H54 (cell line): ENCODE measurements at places on chromosomes 13 and 19.

DNA sequence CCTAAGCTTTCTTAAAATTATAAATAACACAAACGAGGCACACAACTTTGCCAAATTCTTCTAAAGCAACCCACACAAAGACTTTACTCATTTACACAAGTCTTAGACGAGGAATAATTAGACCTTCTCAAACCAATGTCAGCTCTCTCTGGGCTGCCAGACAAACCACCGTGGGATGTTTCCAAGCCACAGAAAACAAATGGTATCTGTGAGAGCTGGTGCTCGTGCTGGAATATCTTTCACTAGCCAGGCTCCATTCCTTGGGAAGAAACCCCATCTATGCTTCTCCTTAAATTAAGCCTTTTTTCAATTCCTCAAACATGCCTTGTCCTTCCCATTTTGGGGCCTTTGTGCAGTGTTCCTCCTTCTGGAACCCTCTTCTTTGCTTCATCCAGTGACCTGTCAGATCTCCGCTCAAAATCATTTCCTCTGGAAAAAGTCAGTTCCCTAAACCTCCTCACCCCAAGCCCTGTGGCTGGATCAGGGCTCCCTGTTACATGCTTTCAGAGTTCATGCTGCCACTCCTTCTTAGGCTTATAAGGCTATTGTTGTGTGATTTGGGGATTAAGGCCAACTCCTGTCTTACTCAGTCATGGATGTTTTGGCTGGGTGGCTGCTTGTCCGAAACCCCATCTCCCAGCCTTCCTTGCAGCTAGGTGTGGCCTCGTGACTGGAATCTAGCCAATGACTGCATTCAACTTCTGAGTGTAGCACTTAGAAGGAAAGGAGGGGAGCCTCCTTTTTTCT, 64.2 kb upstream of the GTF2F2 start:
- no peak for DNase-seq

GRCh38 chr13:30991184-30991583, 58.7 kb downstream of the TEX26 start:
- DNase-seq: no peak

DNA sequence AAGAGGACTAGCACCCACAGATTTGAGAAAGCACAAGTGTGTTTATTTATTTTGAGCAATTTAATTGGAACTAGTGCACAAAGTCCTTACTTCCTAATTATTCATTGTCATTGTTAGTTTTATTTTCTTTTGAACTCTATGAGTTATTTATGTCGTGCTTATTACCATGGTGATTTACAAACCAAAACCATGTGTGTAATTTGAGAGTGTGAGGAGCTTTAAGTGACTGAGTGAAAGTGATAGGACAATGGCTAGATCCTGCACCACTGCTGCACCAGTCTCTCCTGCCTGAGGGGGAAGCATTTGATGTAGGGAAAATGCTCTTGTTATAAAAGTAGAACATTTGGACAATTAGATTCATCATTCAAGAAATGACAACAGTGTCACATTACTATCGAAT, 172.3 kb upstream of the KLF12 start:
- DNase-seq: no peak

DNA sequence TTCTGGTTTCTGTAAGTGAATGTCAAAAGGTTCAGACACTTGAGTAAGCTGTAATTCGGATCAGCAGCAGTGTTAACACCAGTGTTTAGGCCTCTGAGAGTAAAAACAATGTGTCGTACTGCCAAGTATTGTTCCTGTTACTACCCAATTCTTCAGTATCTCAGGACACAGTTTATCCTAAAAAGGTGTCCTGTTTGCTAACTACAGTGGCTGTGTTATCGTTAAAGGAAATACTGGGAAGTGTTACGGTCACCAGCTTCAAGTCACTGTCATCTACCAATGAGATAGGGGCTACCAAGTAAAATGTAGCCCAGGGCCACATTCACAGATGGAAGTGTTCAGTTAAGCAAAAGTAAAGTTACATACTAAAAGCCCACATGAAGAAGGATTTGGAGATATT, 2.3 kb upstream of the UPF3A start:
- DNase-seq: no peak

DNA sequence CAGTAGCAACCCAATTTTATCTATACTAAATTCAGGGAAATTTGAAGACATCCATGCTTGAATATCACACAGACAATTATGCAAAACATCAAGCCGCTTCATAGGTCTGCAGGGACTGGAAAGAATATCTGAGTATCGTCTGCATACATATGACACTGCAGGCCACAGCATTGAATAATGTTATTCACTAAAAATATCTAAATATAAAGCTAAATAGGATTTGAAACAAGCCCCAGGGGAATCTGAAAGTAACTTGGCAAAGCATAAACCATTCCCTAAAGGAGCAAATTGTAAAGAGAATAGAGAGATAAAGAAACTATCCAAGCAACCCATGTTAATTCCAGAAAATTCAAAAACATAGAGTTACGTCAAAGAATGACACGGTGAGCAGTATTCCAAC, 1251.0 kb downstream of the PCDH17 start:
- DNase-seq: no peak

DNA sequence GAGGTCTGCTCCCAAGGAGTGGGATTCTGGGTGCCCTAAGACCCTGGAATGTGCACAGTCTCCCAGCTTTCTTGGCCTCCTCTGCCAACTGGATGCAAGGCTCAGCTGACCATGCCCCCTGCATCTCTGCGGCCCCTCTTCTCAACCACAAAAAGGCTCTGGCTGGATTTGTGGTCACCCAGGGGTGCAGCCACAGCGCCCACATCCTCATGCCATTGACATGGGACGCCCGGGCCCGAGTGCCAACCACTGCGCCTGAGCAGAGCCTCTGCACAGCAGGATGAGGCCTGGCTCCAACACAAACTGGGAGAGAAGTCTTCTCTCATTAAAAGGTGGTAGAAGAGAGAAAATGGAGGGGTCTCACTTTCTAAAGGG, 103.5 kb downstream of the FOXO1 start:
- no peak for DNase-seq

- no peak for DNase-seq
These were observed 604 bp downstream of the THSD1 start for GRCh38 chr13:52405369-52405766.

GRCh38 chr19:39193803-39194202, 3.0 kb upstream of the NCCRP1 start:
- DNase-seq: peak; percentile 49

- DNase-seq: no peak
These were observed 184.0 kb upstream of the RFC3 start for GRCh38 chr13:33633701-33634545.

DNA sequence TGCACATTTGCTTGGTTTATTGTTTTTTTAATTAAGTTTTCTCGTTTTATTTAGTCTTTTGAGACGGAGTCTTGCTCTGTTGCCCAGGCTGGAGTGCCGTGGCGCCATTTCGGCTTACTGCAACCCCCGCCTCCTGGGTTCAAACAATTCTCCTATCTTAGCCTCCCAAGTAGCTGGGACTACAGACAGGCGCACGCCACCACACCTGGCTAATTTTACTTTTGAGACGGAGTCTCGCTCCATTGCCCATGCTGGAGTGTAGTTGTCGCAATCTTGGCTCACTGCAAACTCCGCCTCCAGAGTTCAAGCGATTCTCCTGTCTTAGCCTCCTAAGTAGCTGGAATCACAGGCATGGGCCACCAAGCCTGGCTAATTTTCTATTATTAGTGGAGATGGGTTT, 1.3 kb downstream of the RPS9 start:
- no peak for DNase-seq

- DNase-seq: no peak
These were observed 1439.4 kb downstream of the UQCRFS1 start for GRCh38 chr19:27773318-27774094.

GRCh38 chr19:33216198-33216830, 9.3 kb downstream of the SLC7A10 start:
- DNase-seq: no peak

DNA sequence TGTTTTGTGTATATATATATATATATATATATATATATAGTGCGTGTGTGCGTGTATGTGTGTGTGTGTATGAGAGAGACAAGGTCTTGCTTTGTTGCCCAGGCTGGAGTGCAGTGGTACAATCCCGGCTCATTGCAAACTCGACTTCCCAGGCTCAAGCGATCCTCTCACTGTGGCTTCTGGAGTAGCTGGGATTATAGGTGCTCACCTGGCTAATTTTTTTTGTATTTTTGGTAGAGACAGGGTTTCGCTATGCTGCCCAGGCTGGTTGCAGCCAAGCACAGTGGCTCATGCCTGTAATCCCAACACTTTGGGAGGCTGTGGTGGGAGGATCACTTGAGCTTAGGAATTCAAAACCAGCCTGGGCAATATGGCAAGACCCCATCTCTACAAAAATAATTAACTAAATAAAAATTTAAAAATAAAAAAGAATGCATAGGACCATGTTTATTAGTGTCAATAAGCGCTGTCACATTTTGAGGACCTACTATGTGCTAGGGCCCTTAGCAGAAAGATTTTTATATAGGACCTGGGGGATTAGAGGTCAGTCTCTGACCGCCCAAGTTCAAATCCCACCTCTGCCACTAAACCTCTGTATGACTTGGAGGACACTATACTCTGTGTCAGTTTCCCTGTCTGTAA, 1.8 kb downstream of the PVR start:
- DNase-seq: no peak

- no peak for DNase-seq
These were observed 5.9 kb downstream of the NANOS3 start for GRCh38 chr19:13882836-13883235.

GRCh38 chr13:36054041-36054440, 77.1 kb downstream of the DCLK1 start:
- no peak for DNase-seq

GRCh38 chr19:10478903-10479384, 24.2 kb downstream of the KEAP1 start:
- DNase-seq: peak; percentile 85

- no peak for DNase-seq
These were observed 885 bp upstream of the ZNF536 start for GRCh38 chr19:30371161-30371836.

- DNase-seq: peak; percentile 29
These were observed 744.1 kb downstream of the UQCRFS1 start for GRCh38 chr19:28468701-28469459.

DNA sequence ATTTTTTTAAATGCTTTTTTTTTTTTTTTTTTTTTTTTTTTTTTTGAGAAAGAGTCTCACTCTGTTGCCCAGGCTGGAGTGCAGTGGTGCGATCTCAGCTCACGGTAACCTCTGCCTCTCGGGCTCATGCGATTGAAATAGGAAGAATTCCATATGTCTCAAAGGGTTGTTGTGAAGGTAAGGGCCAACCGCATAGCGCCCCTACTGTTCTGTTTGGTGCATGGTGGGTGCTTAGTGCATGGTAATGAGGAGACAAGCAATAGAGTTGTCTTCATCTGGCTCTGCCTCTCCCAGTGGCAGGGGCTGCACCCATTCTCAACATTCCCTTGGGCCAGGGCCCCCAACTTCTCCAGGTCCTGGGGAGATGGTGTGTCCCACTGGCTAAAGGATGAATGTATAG, 68.7 kb downstream of the RASL11A start:
- no peak for DNase-seq

GRCh38 chr19:10505583-10506229, 2.5 kb upstream of the KEAP1 start:
- peak; percentile 67 for DNase-seq

DNA sequence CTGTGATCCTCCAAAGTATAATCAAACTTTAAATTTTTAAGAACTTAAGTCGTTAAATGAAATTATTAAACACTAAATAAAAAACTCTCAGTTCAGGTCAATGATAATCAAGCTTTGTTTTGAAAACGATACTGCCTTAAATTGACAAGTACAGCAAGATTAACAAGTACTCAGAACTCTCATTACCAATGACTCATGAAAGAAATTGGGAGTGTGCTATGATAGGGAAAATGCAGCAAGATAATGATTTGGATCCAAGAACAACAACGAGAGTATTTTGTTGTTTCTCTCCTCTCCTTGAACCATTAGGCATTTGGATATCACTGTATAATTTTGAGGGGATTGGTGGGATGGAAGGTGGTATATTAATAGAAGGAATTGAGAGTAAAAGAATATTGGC, 10.2 kb downstream of the N4BP2L2 start:
- no peak for DNase-seq

DNA sequence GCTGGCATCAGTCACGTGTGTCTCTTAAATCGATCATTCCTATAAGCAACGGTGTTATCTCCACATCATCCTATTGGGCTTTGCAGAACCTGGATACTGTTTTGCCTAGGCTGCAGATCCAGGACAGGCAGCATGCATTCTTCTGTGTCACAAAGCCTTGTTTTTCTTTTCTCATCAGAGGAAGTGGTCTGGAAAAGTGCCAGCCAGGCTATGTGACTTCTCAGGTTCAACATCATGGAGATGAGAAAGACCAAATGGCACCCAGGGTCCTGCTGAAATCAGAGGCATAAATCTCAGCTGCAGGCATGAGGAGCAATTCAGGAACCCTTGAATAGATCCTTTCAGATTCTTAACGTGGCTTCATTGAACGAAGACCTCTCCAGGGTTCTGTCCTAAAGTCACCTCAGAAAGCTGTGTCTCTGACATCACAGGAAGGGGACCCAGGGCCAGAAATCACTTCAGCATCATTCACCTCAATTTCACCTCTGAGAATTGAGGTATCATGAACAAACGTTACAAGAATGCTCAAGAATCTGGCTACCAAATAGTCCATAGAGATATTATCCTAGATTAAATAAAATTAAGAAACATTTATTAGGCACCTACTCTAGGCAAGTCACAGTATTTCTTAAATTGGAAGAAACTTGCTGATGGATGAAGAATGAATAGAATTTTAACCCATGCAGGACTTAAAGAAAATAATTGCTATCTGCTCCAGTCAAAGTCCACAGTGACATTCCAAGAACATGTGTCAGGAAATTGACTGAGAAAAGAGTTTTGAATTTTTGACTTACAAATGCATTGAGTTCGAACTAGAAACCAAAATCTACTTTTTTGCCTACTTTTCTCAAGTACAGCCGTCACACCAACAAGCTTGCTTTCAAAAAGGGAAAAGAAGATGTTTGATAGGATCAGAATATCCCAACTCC, 124.1 kb downstream of the COG6 start:
- no peak for DNase-seq

DNA sequence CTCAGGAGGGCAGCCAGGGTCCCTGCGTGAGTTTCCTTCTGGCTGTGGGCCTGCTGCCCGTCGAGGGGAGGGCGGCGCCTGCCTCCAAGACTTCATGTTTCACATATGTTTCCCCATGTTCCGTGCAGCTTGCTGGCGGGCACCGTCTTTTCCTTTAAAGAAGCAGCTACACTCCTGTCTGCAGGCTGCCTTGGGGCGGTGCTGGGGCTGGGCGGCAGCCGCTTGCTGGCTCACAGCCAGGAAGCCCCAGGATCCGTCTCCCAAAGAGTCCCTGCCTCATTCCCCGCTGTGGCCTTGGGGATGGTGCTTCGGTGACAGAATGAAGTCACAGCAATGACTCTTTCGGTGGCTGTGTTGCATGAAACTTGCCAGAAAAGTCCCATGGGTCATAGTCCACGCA, 24.9 kb downstream of the PIAS4 start:
- DNase-seq: no peak

- no peak for DNase-seq
These were observed 25.1 kb upstream of the C13orf46 start for GRCh38 chr13:113998781-113999617.

GRCh38 chr13:42228527-42228926, 43.4 kb upstream of the AKAP11 start:
- DNase-seq: no peak

- no peak for DNase-seq
These were observed at the start of gene SIGLECL1 for GRCh38 chr19:51250786-51251467. SIGLECL1 (plus strand) TSS chr19:51251080; CDS start chr19:51264073, 12,993 bp downstream.
